ENCODE measurements at places on chromosomes 2 and 18. TPM values are rescaled to one million over a fixed set of nuclear protein-coding genes. Genes with fewer than 3 reads are reported as not detected.

DNA sequence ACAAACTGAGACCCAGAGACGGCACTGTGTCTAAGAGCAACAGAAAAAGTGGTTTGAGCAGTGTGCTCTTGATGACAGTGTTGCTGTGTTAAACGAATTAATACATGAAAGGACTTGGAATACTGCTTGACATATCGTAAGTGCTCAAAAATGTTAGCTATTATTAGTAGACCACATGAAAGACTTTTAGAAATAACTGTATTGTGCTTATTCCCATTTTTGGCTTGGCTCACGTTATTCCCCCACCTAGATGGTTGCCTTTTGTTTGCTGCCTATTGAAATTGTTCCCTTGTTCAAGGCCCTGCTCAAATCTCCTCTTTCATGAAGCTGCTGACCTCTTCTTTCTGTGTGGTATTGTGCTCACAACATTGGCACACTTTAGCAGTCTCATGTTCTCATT lies 27.8 kb upstream of the C2orf74 start:
- no peak overlapping the region for H3K4me3 ChIP-seq
- H3K27ac ChIP-seq, result no peak overlapping the region
- no peaks in the 10 kb centered on the region for H3K4me1 ChIP-seq
- H3K36me3 ChIP-seq, result peaks cover 2% of the 10 kb centered on the region

Gene INHA
- total RNA-seq, result 2.7 TPM

DNA sequence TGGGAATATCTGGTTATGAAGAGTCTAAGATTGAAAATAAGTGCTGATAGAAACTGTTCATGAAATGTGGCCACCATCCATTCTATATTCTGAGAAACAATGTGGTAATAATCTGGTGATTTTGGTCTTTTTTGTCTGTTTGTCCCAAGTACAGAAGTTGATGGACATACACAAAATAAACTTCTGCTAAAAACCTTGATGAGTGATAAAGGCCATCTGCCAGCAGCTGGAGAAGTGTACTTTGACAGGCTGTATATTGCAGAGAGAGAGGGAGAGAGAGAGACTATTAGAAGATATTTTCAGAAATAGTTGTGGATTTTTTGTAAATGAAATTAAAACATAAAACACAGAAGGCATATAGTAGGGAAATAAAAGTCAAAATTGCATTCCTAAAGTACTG lies 96.9 kb upstream of the NABP1 start:
- no peaks in the 10 kb centered on the region for H3K4me1 ChIP-seq
- H3K27me3 ChIP-seq, result no peaks in the 10 kb centered on the region
- no peak overlapping the region for H3K4me3 ChIP-seq
- no peak for DNase-seq

DNA sequence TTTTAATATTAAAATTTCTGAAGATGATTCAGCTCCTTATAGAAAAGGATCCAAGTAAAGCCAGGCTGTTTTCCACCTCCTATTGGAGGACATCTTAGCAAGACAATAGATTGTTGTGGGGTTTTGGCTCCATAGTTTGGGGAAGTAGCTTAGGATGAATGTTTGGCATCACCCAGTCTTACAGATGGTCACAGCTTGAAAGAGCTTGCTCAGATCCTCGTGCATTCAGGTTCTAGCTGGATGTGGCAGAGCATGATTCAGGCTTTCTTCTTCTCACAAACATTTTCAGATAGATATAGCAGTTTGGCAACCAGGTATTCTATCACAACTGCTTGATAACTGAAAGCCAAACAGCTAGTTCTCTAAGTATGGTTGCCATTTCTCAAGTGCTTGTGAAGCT lies 23.6 kb upstream of the PDCL3 start:
- peaks cover 10% of the 10 kb centered on the region for H3K27me3 ChIP-seq
- DNase-seq, result no peak
- H3K27ac ChIP-seq, result no peak overlapping the region

GRCh38 chr2:219252570-219252899 lies 508 bp upstream of the TUBA4B start:
- no peak for DNase-seq
- peaks cover 9% of the 10 kb centered on the region for H3K27me3 ChIP-seq
- no peaks in the 10 kb centered on the region for H3K36me3 ChIP-seq

DNA sequence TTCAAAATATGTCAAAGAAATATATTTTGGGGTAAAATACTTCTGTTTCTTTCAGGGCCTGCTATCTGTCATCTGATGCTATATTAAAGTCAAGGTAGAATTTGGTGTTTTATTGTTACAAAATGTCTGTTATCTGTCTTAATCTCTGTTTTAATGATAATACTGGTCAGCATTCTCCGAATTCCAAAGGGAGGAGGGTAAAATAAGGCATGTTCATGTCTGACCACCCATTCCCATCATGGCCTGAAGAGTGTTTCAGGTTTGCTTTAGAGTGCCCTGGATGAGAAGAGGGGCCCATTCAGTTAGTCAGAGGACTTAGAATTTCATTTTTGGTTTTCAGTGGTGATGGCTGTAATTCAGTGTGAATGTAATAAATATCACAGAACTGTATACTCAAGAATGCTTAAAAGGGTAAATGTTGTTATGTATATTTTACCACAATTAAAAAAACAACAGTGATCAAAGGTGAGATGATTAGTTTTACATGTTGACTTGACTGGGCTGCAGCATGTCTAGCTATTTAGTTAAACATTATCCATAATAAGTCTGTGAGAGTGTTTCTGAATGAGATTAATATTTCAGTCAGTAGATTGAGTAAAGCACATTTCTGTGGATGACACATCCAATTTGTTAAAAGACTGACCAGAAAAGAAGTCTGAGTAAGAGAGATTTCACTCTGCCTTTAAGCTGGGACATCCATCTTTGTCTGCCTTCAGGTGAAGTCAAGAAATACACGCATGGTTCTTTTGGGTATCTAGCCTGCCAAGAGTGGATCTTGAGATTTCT lies 467.9 kb upstream of the SYT4 start:
- H3K27me3 ChIP-seq, result no peaks in the 10 kb centered on the region
- no peak for DNase-seq
- peaks cover 18% of the 10 kb centered on the region for H3K4me1 ChIP-seq
- no peak overlapping the region for H3K27ac ChIP-seq

Gene PFN4
- total RNA-seq, result 1.3 TPM

DNA sequence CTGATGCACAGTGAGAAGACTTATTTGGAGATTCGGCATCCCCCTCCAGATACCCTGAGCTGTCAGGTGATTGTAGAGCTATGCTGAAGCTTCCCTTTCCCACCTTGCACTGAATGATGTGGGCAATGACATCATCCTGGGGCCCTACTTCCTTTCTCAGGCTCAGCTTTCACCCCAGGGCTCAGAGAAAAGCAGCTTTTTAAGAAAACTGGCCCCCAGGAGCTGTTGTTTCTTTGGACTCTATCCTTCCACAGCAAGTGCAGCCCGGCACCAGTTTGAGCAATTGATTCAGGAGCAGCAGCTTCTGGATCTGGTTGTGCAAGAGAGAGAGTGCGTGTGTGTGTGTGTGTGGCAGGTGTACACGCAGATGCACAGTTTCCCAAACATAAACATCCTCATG lies 251.3 kb downstream of the ANAPC1 start:
- H3K27me3 ChIP-seq, result no peaks in the 10 kb centered on the region
- peaks cover 7% of the 10 kb centered on the region for H3K36me3 ChIP-seq
- no peak overlapping the region for H3K4me3 ChIP-seq
- no peak overlapping the region for H3K27ac ChIP-seq

Gene CFC1B
- total RNA-seq, result not detected

DNA sequence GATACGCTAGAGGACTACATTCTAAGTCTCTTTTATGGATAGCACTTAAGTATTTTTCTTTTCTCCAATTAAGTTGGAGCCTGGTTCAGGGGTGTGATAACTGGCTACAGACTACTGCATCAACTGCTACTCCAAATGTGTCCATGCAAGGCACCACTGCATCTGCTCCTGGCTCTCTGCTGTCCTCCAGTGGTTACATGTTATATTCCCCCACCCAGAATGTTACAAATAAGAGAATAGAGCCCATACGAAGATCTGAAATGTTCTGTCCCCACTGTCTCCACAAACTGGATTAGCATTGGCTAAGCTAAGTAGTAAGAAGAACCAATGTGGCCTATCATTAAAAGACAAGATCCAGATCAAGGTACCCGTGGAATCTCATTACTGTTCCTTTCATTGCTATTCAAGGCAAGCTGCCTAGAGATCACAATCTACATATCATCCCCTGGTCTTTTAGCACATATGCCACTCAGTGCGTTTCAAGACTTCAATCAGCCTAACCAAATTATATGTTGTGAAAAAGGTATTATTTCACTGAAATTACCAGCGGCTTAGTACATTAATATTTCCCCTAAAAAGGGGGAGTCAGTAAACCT lies 308.3 kb upstream of the SLC8A1 start:
- H3K4me3 ChIP-seq, result no peak overlapping the region
- DNase-seq, result no peak
- H3K27me3 ChIP-seq, result peaks cover 12% of the 10 kb centered on the region
- no peaks in the 10 kb centered on the region for H3K36me3 ChIP-seq

Gene TFPI
- total RNA-seq, result 161 TPM

GRCh38 chr2:133579274-133579673 lies 11.0 kb upstream of the NCKAP5 start:
- no peak for DNase-seq
- no peak overlapping the region for H3K27ac ChIP-seq
- no peak overlapping the region for H3K4me3 ChIP-seq

- DNase-seq, result no peak
- H3K4me3 ChIP-seq, result no peak overlapping the region
- no peaks in the 10 kb centered on the region for H3K27me3 ChIP-seq
Measured at GRCh38 chr2:241358470-241358869, 2.4 kb downstream of the FARP2 start.

DNA sequence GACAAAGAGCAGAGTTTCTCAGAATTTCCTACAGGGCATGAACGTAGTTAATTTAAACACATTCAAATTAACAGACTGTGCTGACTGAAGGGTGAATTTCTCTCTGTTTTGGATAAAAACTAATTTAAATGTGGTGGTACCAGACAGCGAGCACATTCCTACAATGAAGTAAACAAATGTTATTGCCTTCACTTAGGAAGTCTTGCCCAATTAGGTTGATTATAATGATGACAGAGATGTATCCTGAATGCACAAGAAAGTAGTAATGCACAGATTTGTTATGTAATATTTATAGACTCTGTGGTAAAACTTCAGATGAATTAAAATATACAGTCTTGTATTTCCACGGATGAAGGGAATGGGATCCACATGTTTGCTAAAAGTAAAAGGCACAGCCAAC lies 507.2 kb downstream of the EPHA4 start:
- no peak overlapping the region for H3K4me3 ChIP-seq
- DNase-seq, result no peak
- H3K27me3 ChIP-seq, result no peaks in the 10 kb centered on the region
- H3K4me1 ChIP-seq, result peaks cover 5% of the 10 kb centered on the region

Gene PJVK
- total RNA-seq, result 3.7 TPM

- H3K4me1 ChIP-seq, result peaks cover 17% of the 10 kb centered on the region
- no peak overlapping the region for H3K27ac ChIP-seq
- H3K4me3 ChIP-seq, result no peak overlapping the region
- no peaks in the 10 kb centered on the region for H3K36me3 ChIP-seq
Measured at GRCh38 chr2:158393886-158394285, 62.7 kb downstream of the CCDC148 start.

Gene COL3A1
- 7,827 TPM for total RNA-seq

Gene DTYMK
- total RNA-seq, result 23.1 TPM

Gene GALNT5
- total RNA-seq, result 30.0 TPM

Gene SCYGR4
- not detected for total RNA-seq

DNA sequence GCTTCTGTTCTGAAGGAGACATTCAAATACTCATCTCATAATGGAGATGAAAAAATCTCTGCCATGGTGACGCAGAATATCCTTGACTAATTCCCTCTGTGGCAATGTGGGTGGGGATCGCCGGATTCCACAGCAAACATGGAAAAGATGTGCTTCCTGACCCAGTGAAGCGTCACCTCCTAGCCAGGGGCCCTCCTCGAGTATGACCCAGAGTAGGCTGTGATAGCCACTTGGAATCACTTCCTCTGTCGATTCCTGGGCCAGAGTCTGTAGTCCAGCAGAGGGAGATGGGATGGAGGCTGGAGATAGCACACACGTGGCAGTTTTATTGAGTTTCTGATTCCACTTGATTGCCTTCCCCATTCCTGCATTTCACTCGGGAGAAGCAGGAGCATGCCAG lies 36.8 kb downstream of the DRC1 start:
- no peak overlapping the region for H3K4me3 ChIP-seq
- H3K27me3 ChIP-seq, result no peaks in the 10 kb centered on the region

Gene ACOXL
- total RNA-seq, result not detected

DNA sequence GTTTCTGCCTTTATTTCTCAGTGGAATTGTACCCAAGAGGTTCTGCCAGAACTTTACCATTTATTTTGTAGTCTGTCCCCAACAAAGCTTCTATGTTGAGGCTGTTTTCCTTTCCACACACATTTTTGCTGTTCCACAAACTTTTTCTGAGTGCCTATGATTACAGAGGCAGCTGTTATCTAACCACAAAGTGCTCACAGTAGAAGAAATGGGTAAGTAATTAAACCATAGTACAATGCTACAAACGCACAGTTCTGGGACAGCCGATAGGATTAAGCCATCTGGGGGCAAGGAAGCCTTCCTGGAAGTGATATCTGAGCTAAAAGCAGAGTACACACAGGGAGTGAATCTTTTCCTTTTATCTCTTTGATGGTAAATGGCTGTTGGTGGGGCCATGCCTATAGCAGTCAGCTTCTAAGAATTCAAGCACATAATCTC lies 3.9 kb upstream of the MGAT4A start:
- DNase-seq, result no peak
- peaks cover 43% of the 10 kb centered on the region for H3K27me3 ChIP-seq
- H3K36me3 ChIP-seq, result no peaks in the 10 kb centered on the region
- peaks cover 5% of the 10 kb centered on the region for H3K4me1 ChIP-seq

DNA sequence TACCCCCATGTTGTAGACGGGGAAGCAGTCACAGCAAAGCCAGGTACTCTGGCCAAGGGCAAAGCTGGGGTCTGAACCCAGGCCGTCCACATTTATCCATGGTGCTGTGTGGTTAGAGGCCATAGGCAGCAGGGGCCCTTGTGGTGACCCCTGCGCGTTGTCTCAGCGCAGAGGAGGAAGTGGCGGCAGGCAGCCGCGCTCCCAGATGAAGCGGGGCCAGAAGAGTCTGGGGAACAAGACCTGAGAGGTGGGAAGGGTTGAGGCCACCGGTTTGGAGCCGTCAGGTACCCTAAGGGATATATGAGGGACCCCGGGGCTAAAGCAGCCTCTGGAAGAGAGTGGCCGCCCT lies 770 bp downstream of the ZNF396 start:
- H3K4me3 ChIP-seq, result peak overlapping the region; percentile 69
- no peak for DNase-seq
- H3K4me1 ChIP-seq, result peaks cover 16% of the 10 kb centered on the region
- no peaks in the 10 kb centered on the region for H3K27me3 ChIP-seq

Gene CPO
- not detected for total RNA-seq

GRCh38 chr18:64219517-64219916 lies 70.6 kb upstream of the LINC00305 start:
- no peak overlapping the region for H3K4me3 ChIP-seq
- no peaks in the 10 kb centered on the region for H3K27me3 ChIP-seq
- no peak overlapping the region for H3K27ac ChIP-seq
- DNase-seq, result no peak
- no peaks in the 10 kb centered on the region for H3K36me3 ChIP-seq

All from chondrocyte (in vitro differentiated cells).